ENCODE measurements at places on chromosomes 2 and 18.

- no peak for DNase-seq
Measured at GRCh38 chr2:126788113-126788512, 110.6 kb upstream of the TEX51 start.

DNA sequence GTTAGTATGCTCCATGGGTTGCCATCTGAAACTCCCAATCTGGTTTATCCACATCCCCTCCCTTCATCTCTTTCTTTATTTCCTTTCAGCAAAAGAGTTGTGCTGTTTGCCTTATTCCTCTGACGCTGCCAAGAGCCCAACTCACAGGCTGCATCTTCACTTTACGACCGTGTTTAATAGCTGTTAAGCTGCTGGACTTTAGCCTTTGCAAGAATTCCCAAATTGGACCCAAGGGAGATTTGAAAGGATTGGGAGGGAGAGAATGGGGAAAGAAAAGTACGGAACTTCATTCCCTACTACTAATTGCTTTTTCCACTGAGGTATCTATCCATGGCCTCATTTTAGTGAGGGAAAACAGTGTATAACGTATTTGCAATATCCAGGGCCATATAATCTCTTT is 263.4 kb upstream of the MEIS1 start:
- DNase-seq, result no peak

DNA sequence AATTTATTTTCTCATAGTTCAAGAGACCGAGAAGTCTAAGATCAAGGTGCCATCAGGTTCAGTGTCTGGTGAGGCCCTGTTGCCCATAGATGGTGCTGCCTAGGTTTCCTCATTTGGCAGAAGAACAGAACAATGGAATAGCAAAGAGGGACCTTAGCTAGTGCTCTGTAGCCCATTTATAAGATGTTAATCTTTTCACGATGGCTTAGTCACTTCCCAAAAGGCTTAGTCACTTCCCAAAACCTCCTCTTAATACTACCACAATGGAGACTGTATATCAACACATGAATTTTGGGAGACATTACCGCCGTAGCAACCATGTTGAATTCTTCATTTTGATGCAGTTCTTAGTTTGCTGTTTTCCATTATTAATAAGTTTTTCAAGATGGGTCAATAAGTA is 246.3 kb upstream of the NRP2 start:
- no peak for DNase-seq

- DNase-seq, result no peak
Measured at GRCh38 chr2:101011152-101011551, 9.1 kb downstream of the RPL31 start.

GRCh38 chr18:48975817-48976649 is 25.3 kb upstream of the SMAD7 start:
- DNase-seq, result no peak

DNA sequence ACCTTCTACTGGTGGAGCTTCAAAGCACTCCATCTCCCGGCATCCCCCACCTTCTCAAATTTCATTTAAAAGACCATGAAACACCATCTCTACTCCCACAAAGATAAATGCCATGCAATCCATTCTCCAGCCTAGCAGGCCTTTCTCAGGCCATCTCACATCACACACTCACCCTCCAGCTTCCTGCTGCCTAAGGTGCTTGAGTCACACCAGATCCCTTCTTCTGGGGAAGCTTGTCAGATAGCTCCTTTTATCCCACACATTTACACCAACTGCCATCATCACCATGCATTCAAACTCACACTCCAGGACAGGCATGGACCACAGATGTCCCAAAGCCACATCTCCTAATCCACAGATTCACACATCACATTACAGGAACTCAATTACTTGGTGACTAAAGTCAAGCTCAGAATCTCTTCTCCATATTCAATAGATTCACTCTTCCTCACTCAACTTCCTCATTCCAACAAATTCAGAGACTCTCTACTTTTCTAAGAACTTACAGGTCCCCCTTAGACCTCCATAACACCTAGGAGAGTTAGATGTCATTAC is 292.5 kb downstream of the TNS1 start:
- DNase-seq, result no peak

DNA sequence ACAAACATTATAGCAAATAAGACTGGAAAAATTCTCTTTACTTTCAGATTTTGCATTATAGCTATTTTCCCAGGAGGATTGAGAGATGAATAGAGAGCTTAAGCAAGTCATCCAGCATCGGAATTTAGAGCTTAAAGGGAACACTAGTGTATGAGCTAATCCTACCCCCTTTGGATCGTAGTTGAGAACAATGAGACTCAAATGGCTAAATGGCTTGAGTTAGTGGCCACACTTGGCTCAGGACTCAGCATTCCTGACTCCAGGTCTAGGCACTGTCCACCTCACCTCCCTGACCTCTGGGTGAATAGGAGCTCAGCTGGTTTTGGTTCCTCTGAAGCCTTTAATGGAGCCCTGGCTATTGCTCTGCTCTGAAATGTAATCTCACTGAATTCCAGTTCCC is 97.5 kb upstream of the CXCR4 start:
- DNase-seq, result no peak

GRCh38 chr2:189312643-189313042 is 128.6 kb upstream of the WDR75 start:
- DNase-seq, result no peak

- no peak for DNase-seq
Measured at GRCh38 chr18:79504034-79504433, 108.3 kb downstream of the NFATC1 start.

DNA sequence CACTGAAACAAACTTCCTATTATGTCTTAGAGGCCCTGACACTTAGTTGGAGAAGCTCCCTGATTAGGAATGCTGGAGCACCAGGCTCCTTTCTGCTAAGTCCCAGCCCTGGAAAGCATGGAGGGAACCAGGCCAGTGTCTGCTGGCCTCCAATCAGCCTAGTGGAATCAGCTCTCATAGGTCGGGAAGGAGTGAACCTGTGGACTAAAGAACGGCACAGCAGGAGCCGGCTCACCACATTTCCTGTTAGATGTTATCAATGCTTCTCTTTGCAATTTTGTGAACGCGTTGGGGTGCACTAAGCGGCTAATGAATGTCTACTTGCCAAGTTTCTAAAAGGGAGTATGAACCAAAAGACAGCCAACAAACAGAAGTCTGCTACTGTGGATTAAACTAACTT is 296.6 kb downstream of the NAPG start:
- no peak for DNase-seq

DNA sequence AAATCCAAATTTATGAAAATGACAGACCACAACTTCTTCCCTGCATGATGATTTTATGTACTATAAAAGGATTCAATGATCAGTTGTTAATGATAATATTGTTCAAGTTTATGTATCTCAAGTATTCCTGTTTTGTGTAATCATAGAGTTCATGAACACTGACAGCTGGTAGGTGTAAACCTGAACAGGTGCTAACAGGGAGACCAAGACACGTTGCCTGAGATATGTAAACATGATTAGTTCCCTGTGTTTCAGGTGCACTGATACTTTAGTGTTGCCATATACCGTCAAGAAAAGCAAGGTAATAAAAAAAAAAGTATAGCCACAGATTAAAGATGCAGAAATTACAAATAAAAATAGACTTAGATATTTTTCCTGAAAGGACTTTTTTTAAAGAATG is 131.8 kb downstream of the BAZ2B start:
- no peak for DNase-seq

- no peak for DNase-seq
Measured at GRCh38 chr2:14998546-14998945, 366.0 kb downstream of the LRATD1 start.

GRCh38 chr2:73998451-73998850 is 13.7 kb downstream of the TET3 start:
- DNase-seq, result no peak

DNA sequence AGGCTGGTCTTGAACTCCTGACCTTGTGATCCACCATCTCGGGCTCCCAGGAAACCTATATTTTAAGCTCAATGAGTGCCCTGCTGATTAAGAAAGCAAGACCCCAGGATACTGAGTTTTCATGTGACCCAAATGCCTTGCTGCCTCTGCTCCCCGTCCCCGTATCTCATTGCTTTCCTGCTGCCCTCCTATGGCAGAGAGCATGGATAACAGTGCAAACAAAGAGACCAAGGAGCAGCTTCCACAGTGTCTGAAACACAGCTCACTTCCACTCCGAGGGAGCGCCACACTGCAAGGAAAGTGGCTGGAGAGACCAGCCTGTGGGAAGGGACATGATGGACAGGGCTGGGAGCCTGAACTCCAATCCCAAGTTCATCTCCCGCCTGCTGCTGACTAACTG is 246.8 kb downstream of the TMEM182 start:
- no peak for DNase-seq

GRCh38 chr18:43322132-43322531 is 44.8 kb upstream of the SYT4 start:
- no peak for DNase-seq

Measured in stimulated activated CD8-positive, alpha-beta memory T cell treated with anti-CD3 and anti-CD28 coated beads, Interleukin-7, amount 100 ng/mL, for 24 hours (primary cell).